Right ventricle myocardium inferior (tissue), 1 donor: ENCODE measurements at places on chromosomes 6 and 20.

DNA sequence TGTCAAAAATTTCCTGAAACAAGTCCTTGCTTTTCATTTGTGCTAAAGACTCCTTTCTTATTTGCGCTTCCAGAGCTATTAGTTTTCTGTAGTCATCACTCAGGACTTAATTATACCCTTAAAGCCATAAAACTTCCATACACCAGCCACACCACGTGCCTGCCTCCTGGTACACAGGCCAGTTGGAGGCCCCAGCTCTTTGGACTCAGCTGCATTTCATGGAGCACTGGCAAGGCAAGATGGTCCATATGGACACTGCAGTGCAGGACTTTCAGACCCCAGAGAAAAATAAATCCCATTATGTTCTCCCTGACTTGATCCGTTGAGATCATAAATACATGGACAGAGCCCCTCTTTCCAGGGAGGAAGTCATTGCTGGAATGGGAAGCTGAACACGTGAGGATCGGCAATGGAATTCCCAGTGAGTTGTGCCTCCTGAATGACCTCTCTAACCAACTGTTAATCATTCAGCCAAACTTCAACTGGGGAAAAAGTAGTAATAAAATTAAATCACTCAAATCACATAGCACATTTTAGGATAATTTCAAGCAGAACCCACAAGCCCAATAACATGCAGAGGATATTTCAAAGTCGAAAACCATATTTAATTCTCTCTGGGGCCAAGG is 173.1 kb downstream of the HACE1 start:
- DNase-seq: no peak

DNA sequence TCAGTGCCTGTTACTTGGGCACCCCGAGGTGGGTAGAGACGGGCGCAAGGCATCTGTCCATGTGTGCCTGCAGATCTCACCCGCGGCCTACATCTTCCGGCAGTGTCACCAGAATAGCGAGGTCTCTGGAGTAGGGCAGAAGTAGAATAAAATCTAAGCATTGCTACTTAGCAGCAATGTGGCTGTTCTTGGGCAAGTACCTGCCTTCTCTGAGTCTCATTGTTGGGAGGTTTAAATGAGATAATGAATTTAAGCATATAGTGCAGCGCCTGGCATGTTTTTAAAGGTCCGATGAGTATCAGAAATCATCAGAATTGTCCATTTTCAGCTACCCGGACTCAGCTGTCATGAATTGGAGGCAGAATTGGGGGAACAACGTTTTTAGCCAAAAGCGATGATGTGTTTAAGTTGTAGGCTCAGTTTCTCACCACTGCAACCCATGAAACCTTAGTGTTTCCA is 800 bp downstream of the ABCC10 start:
- DNase-seq: no peak

- DNase-seq: no peak
Observed at GRCh38 chr6:76835293-76835692, 628.0 kb downstream of the HTR1B start.

GRCh38 chr6:44074813-44075646 is 52.2 kb downstream of the MRPL14 start:
- no peak for DNase-seq

GRCh38 chr6:11244387-11245126 is 12.1 kb upstream of the NEDD9 start:
- no peak for DNase-seq

DNA sequence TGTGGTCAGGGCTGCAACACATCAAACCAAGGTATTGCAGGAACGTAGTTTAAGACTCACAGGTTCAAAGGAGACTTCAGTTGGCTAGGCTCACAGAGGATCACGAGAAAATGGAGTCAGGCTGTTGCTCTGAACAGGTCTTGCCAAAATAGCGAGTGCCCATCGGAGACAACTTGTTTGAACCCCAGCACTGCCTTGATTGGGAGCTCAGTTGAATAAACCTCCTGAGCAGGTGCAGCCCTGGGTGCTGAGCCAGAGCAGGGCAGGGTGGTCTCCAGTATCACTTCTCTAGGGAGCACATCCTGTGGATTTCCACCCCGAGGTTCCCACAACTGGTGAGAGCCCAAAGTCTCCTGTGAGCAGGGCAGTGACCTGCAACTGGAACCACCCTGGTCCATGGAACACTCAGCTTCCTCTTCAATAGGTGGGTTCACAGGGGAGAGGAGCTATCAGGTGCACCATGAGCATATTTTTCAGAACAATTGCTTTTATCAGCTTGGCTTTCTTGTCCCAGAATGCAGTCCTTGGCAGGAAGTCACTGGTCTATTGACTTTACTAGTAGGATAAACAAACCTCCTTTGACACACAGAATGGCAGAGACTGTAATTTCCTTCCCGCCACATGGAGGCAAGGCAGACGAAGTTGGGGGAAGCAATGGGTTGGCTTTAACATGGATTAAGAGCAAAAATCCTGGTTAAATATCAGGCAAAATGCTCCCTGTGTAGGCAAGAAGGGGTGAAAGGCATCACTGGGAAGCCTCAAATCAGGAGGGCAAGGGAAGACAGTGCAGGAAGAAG is 267.7 kb upstream of the FOXQ1 start:
- DNase-seq: no peak

DNA sequence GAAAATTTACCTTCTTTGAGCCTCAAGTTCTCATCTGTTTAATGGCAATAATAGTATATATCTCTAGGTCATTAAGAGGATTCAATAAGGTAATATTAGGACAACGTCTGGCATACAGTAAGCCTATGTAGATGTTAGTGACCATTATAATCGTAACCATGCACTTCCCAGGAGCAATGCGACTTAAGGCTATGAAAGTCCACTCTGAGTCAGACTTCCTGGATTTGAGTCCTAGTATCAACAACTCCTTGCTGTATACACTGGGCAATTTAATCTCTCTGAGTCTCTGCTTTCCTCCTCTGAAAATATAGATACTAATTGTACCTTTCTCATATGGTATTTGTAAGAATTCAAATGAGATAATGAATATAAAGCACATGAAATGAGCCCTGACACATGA is 168.1 kb upstream of the HDDC2 start:
- no peak for DNase-seq

DNA sequence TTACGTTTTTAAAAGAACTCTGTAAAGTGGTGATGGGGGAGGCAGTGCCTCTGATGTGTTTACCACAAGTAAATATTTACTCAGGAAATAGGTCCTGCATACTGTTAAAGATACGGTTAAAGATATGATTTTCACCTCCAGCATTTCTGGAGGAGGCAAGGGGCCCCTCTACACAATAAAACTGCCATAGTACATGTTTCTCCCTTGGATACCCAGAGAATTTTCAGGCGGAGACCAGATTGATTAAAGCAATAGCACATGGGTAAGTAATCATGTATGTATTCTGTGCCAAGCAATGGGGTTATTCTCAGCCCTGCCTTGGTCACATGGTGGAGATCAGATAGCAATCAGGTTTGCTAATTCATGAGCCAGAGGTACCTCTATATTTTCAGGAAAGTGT is 9.6 kb downstream of the RIPOR2 start:
- DNase-seq: no peak

DNA sequence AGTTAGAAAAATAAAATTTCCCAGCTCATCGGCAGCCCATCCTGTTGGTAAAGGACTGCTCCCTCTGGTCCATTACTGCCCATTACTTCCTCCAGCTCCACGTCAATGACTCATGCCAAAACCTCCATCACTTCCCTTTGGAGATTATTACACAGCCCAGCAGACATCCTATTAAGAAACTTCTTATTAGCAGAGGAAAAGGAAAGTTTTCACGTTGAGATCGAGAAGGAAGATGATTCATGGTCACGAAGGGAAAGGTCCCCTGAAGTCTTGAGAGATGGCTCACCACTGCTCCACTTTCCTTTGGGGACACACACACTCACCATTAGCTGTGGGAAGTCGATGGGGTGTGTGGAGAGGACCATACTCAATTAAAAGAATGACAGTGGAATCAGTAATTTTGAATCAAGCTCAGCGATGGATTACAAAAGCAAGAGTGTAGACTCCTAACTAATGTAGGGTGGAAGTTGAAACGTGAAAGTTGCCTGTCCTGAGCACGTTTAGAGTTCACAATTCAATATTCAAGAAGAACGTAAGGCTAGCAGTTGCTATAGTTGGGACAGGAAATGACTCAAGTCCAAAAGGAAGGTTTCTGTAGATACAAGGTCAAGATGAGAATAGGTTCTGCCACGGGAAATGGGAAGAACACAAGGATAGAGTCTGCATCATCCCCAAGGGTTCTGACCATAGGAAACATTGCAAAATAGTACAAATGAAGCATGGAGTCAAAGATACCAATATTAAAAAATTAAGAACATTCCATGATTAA is 21.6 kb downstream of the SASH1 start:
- DNase-seq: no peak

DNA sequence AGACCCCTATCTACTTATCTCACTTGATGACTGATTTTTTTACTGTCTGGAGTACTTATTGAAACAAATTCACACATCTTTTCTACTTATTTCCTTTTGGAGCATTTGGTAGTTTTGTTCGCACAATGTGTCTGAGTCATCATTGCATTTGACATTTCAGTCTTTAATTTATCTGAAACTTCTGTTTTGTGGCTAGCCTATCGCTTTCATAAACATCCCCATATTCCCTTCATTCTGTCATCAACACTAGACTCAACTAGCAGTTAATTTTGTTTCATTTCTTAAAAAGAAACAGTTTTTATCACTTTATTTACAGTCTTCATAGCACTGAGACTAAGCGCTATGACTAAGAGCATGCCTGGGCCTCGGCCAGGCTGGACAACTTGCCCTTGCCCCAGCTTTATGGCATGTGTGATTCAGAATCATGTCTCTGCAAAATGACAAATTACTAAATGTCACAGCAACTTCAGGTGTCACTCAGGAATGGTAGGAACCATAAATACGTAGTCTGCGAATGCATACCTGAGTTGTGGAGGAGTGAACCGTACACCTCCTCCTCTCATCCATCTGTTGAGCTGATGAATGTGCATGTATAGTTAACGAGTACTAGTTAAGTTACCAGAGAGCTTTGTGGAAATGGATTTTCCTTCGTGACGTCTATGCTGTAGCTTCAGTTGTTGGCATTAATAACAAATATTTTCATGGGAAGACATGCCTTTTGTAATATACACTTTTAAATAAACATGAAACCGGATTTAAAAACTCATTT is 16.2 kb downstream of the L3MBTL3 start:
- DNase-seq: no peak

DNA sequence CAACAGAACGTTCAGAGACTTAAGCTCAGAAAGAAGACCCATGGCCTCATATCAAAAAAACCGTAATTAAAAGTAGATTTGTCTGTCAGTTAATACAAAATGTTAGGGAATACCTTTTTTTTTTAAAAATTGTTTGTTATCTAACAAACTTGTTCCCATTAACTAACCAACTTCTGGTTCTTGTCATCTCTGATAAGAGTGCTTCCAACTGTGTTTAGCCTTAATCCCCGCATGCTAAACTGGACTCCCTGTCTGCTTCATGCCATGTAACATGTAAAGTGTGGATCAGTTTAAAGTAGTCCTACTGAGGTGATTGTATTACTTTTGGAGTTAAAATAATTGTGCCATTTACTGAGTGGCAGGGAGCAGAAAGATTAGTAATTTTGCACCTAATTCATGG is 6.3 kb downstream of the JARID2 start:
- no peak for DNase-seq

GRCh38 chr20:36467076-36467999 is 74.0 kb upstream of the MYL9 start:
- DNase-seq: peak; percentile 80

DNA sequence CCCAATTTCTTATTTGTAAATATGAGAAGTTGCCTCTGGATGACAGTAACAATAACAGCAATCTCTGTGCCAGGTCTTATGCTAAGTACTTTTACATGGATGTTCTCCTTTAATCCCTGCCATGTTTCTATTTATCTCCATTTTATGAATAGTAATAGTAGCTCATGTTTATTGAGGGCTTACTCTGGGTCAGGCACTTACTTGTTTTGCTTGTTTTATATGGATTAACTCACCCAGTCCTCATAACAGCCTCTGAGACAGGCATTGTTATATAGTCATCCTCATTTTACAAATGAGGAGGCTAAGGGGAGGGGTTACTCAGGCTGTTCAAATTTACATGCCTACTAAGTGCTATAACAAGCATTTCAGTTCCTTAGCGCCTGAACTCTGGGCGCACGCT is 64.3 kb downstream of the ARID1B start:
- DNase-seq: no peak

DNA sequence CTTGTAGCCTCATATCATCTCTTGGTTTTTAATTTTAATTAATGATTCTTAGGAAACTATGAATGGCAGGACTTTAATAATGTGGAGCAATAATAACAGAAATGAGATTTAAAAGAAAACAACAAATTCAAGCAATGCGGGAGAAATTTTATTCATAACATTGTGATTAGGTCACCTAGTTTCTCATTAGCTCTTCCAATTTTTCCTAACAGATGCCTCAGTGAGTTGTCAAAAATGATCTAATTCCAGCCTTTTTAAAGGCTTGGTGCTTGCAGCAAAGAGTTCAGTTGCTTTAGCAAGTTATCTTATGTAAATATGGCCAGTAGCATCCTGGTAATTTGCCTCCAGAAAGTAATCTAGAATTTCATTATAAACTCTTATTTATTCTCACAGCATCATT is 20.4 kb downstream of the PDE7B start:
- no peak for DNase-seq

DNA sequence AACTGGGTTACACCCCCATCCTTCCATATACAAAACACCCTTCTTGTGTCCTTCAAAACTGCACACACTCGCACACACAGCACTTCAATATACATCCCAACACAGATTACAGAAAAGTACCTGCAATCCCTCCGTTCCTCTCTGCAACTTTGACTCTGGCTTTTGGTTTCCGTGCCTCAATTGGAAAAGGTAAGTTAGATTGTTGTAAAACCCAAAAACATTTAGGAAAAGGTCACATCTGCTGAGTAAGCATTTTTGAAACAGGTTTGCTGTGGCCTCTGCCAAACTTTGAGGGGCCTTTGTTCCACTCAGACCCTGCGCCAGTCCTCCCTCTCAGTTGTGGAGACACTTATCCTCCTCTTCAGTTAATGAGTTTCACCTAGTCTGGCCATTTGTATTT is 4.2 kb downstream of the NKX2-4 start:
- DNase-seq: no peak

- DNase-seq: no peak
Observed at GRCh38 chr6:99110029-99110428, 162.3 kb upstream of the FBXL4 start.

DNA sequence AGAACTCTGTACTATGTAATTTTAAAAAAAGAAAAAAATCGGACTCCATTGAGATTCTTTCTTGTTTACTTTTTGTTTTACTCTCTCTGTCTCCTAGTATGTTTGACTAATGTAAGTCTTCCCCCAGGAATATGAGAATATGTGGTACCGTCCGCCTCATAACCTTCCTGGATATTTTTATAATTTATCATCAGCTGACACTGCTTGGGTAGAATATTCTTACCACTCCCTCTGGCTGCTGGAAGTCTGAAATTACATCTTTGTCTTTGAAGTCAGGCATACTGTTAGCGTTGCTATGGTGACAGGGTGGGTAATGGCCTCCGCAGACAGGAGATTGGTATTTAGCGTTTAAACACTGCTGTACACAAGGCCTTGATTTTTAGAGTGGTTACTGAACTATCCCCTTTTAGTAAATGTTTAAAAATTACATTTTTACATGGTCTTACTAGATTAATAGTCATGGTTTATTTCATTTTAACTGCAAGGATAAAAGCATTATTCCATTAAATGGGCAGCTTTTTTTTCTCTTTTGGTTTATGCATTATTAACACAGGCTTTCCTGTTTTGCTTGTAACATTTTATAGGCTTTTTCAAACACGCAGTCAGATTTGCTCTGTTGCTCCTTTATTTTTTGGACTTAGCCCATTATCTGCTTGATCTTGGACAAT is 176.4 kb downstream of the ARID1B start:
- no peak for DNase-seq
